ENCODE measurements at places on chromosomes 2 and 18. TPM values are rescaled to one million over a fixed set of nuclear protein-coding genes. Genes with fewer than 3 reads are reported as not detected.

DNA sequence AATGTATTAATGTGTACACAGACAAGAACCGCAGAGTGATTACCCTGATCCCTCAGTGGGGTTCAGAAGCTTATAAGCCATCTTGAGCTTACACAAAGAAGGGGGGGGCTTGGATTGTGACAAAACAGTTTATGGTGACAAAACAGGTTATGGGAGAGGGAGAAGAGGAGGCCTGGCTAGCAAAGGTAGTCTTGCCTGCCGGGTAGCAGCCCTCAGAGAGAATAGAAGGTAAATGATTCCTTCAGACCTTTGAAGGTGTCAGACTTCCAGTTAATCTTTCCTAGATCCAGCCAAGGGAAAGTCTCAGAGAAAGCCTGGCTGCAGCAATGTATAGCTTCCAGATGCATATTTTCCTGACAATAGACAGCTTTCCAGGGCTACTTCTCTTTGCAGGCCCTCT lies 44.6 kb upstream of the RAPH1 start:
- DNase-seq = no peak

GRCh38 chr2:2850859-2851258 lies 519.8 kb upstream of the MYT1L start:
- no peak for DNase-seq

- DNase-seq = no peak
These were observed 111.1 kb downstream of the SGPP2 start for GRCh38 chr2:222535477-222535876.

GRCh38 chr2:231287696-231288095 lies 89.3 kb downstream of the ARMC9 start:
- DNase-seq = no peak

DNA sequence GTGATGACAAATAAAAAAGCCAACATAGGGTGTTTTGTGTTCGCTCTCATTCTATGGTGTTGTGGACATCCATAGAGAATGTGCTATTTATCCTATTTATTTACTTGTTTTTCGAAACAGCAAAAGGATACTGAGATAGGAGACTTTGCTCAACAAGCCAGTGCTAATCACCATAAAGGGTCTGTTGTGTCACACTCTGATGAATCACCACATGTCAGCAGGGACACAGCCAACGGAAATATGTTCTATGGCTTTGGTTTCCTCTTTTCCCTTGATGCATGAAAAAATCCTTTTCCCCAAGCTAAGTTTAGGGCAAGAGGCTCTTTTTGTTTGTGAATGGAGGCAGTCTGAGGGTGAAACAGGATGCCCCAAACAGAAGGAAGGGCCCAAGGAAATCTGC lies 154.3 kb downstream of the RNF152 start:
- no peak for DNase-seq

DNA sequence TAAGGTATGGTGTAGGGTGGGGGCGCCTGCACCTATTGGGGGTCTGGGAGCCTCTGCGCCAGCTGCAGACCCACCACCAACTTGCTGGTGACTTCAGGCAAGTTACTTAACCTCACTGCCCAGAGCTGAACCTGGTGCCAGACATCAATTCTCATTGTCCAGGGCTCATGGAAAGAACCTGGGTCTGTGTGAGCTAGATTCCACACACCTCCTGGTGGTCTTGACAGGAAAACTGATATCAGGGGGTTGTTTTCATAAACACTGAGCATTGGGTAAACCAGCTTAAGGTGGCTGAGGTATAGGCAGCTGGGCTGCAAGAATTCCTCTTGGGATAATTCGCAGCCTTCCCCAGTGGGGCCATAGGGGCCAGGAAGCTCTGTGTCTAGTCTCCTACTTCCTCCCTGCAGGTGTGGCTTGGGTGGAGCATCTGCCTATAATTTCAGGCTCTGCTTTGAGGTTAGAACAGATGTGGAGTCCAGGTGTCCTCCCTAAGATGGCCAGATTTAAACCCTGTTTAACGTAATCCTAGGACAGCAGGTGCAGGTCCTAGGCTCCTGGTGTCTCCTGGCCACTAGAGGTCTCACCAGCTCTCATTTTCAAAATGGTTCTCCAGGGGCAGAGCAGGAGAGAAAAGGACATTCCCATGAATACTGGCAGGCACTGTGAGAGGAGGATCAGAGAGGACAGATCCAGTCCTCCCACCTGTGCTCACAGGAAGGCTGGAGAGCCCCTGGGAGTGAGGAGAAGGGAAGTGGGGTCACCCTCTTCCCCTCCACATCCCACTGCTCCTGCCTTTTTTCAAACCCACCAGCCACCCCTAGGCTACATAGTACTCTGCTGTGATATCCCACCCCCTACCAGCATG lies 100.4 kb upstream of the SMAD2 start:
- DNase-seq = no peak

DNA sequence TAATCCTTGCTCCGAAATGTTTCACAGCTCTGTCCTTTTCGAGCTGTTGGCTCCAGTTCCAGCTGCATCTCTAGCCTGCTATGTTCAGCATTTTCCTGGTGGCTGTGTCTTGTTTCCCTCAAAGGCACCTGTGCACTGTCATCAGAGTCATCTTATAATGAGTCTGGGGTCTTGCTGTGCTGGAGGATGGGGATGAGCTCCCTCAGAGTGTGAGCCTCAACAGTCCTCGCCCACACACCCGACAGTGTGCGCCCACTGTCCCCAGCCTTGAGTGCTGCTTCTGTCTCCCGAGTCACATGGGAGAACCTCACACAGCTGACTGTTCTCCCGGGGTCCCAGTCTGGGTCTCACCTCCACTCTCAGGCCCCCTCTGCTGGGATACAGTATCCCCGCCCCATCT lies 25.4 kb downstream of the SPP2 start:
- no peak for DNase-seq

- no peak for DNase-seq
These were observed 175.3 kb upstream of the SIX3 start for GRCh38 chr2:44766220-44766619.

DNA sequence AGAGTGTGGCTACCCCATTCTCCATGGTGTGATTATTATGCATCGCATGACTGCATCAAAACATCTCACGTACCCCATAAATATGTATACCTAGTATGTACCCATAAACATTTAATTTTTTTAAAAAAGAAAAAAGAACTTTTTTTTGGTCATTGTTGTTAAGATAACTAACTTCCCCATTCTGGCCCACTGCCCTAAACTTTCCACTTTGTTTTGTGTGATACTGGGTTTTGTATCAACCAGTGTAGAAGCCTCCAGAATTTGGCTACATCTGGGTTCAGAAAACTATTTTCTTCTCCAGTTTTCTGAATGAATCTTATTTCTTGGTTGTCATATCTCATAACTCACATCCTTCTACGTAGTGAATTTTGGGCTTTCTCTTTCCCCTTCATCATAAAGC lies 62.3 kb upstream of the NABP1 start:
- DNase-seq = no peak

- DNase-seq = no peak
These were observed 311.8 kb downstream of the LNPK start for GRCh38 chr2:175690113-175690837.

GRCh38 chr2:19140463-19141208 lies 217.8 kb downstream of the OSR1 start:
- DNase-seq = no peak

GRCh38 chr2:74845217-74845751 lies 11.4 kb downstream of the HK2 start:
- peak; percentile 91 for DNase-seq

- no peak for DNase-seq
These were observed 113.1 kb downstream of the MREG start for GRCh38 chr2:215900203-215900611.

DNA sequence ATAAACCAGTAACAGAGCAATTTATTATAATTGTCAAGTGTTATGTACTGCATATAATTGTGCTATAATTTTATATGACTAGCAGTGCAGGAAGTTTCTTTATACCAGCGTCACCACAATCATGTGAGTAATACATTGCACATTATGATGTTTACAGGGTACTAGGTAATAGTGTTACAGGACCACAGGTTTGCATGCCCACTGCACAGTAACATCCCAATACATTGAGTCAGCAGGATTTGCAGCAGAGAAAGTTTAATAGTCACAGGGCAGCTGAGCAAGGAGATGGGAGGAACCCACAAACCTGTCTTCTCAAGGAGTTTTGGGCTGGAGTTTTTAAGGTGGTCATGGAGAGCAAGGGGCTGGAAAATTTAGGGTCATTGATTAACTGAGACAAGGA lies 1042.9 kb upstream of the ACVR2A start:
- no peak for DNase-seq

- no peak for DNase-seq
These were observed 103.9 kb upstream of the HS6ST1 start for GRCh38 chr2:128422571-128422970.

GRCh38 chr2:44362207-44363015 lies 664 bp downstream of the CAMKMT start:
- DNase-seq = no peak

DNA sequence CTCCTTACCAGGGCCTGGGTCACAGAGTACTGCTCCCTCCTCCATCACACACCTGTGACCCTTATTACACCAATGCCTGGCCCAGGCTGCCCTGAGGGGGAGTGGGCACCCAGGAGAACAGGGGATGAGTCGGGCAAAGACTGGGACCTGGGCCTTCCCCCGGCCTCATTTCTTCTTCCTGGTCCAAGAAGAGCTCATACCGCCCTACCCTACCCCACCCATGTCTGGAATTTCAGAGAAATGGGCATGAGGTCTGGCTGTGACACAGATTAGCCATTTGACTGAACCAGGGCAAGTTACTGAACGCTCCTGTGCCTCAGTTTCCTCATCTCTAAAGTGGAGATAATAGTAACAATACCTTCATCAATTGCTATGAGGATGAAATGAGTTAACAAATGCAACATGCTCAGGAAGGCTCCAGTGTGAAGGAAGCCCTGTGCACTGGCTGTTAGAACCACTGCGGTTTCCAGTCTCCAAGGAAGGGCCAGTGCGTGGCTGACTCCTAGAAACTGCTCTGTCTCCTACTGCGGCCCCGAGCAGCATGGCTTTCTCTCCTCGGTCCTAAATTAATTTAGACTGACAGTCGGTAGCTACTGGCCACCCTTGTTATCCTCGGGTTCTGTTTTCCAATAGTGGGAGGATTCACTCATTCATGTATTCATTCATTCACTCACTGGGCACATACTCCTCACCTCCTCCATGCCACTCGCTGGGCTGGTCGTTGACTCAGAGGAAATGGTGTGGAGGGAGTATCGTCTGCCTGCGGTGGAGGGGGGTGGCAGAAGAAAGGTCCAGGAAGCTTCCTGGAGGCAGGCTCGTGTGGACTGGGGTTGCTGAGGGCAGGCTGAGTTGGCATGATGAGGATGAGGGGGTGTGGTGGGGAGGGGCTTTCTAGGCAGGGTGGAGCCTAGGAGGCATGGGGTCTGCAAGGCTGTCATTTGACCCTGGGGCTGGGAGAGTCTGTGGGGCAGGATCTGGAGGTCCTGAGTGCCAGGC lies 175.6 kb downstream of the GLI2 start:
- no peak for DNase-seq

GRCh38 chr2:100561191-100561590 lies 1.6 kb upstream of the PDCL3 start:
- DNase-seq = no peak

Gene CCDC150
- 1.3 TPM for total RNA-seq

Gene MERTK
- total RNA-seq = 47.0 TPM

Gene ANKRD12
- 65.8 TPM for total RNA-seq

Gene OBSL1
- 61.5 TPM for total RNA-seq

Gene GEN1
- total RNA-seq = 5.1 TPM

Gene CRYGD
- total RNA-seq = not detected

Gene SERPINB3
- total RNA-seq = not detected

Gene TUBA4B
- not detected for total RNA-seq

Gene POTEI
- total RNA-seq = not detected

All from mesenteric fat pad (tissue), 1 donor.